Pancreas (tissue), 10 donors: ENCODE measurements at places on chromosomes 3 and 15. TPM values are rescaled to one million over a fixed set of nuclear protein-coding genes. Genes with fewer than 3 reads are reported as not detected.

The NME9 gene
- 0.79 TPM for total RNA-seq

The CYP11A1 gene
- 0.29 TPM for total RNA-seq

- H3K27me3 ChIP-seq = no peaks in the 10 kb centered on the region
- no peaks in the 10 kb centered on the region for H3K4me1 ChIP-seq
- H3K27ac ChIP-seq = no peak overlapping the region
- H3K36me3 ChIP-seq = no peaks in the 10 kb centered on the region
Measured at GRCh38 chr15:75076277-75076676, 52.9 kb downstream of the PPCDC start.

GRCh38 chr3:152728231-152728980 is 106.5 kb upstream of the P2RY1 start:
- DNase-seq = no peak
- no peak overlapping the region for H3K4me3 ChIP-seq
- no peaks in the 10 kb centered on the region for H3K4me1 ChIP-seq
- no peak overlapping the region for H3K27ac ChIP-seq
- H3K27me3 ChIP-seq = no peaks in the 10 kb centered on the region

GRCh38 chr3:169809230-169809795 is 3.4 kb upstream of the LRRIQ4 start:
- no peak overlapping the region for H3K27ac ChIP-seq
- DNase-seq = no peak
- no peaks in the 10 kb centered on the region for H3K27me3 ChIP-seq

The DAZL gene
- not detected for total RNA-seq

DNA sequence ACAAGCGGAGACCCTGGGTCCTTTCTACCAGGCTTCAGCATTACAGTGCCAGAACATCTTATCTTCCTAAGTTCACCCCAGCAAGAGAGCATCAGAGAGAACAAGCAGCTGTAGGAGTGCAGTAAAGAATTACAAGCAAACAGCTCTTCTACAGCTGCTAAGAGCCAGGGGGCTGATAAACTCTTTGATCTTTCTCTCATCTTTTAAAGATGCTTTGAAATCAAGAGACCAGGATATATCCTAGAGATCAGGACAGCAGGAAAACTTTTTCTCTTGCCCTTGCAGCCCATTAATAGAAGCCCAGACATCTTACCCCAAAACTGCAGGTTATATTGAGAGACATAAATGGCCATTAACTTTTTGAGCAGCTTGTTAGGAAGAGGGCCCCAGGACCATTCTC is 198.1 kb downstream of the RSL24D1 start:
- H3K4me1 ChIP-seq = no peaks in the 10 kb centered on the region
- no peaks in the 10 kb centered on the region for H3K27me3 ChIP-seq
- no peak overlapping the region for H3K27ac ChIP-seq
- H3K4me3 ChIP-seq = no peak overlapping the region

- H3K27me3 ChIP-seq = no peaks in the 10 kb centered on the region
- DNase-seq = no peak
- H3K4me3 ChIP-seq = no peak overlapping the region
- H3K27ac ChIP-seq = no peak overlapping the region
- H3K4me1 ChIP-seq = no peaks in the 10 kb centered on the region
Measured at GRCh38 chr3:71893702-71894479, 108.9 kb upstream of the PROK2 start.

GRCh38 chr15:61422773-61423172 is 193.7 kb upstream of the RORA start:
- H3K27ac ChIP-seq = no peak overlapping the region
- H3K27me3 ChIP-seq = no peaks in the 10 kb centered on the region
- H3K4me1 ChIP-seq = no peaks in the 10 kb centered on the region
- DNase-seq = no peak

DNA sequence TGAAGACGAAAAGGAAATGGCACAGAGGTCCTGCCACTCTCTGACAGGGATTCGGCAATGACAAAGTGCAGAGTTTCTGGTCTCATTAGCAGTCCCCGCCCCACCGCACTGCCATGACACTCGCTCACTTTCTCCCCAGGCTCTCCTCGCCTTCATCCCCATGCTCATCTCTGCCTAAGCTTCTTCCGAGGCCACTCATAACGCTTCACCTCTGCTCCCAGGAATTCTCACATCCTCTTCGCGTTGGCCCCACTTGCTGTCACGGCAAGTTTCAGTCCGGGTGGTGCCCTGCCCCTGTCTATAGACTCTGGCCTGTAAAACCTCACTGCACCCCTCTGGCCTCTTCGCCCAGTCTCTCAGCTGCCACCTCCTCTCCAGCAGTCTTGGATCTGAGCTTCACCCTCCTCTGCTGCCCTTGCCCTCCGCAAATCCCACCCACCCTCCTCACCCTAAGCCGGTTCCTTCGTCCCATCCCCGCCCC is 654 bp downstream of the RUBCN start:
- H3K4me1 ChIP-seq = no peaks in the 10 kb centered on the region
- peak; percentile 19 for DNase-seq
- peak overlapping the region; percentile 80 for H3K27ac ChIP-seq
- H3K36me3 ChIP-seq = no peaks in the 10 kb centered on the region

DNA sequence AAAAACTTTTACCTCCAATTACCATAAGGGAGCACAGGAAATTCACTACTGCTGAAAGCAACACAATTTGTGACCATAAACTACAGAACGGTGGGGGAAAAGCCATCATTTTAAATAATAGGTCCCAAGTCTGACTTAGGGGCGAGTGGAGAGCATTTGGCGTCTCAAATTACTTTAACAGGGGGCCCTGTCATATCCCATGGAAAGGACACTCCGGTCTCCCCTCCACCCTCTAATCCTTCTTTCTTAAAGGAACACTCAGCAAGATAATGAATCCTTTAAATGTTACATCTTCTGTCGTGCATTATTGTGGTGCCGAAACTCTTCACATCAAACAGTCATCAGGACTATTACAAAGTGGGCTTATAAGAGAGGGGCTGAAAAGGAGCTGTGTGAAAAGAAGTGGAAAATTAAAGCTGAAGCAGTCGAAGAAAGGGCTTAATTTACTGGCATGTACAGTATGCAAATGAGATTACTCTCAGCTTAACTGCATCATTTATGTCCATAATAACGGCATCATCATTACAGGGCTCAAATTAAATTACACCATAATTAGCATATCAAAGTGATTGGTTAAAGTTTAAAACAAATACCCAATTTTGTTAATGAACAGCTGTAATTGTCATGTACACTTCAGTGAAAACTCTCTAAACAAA is 342.2 kb downstream of the FOXP1 start:
- H3K4me3 ChIP-seq = no peak overlapping the region
- H3K4me1 ChIP-seq = peaks cover 28% of the 10 kb centered on the region
- no peak for DNase-seq
- no peaks in the 10 kb centered on the region for H3K27me3 ChIP-seq
- H3K36me3 ChIP-seq = no peaks in the 10 kb centered on the region

DNA sequence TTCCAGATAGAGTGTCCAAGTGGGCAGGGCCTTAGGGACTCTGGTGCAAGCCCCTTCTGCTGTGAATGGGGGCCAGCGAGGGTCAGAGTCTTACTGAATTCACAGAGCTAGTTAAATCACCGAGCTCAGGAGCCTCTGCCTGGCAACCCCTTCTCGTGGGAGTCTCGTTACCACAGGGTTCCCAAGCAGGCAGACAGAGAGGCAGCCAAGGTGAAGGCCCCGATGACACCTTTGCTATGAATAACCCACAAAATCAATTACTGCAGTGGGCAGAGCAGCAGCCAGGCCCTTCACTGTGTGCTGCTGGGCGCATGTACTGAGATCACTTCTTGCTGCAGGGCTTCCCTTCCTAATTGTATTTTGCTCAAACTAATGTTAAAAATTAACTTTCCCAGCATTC is 56.9 kb downstream of the SPSB4 start:
- no peak for DNase-seq
- H3K36me3 ChIP-seq = no peaks in the 10 kb centered on the region
- no peak overlapping the region for H3K27ac ChIP-seq
- H3K27me3 ChIP-seq = no peaks in the 10 kb centered on the region

DNA sequence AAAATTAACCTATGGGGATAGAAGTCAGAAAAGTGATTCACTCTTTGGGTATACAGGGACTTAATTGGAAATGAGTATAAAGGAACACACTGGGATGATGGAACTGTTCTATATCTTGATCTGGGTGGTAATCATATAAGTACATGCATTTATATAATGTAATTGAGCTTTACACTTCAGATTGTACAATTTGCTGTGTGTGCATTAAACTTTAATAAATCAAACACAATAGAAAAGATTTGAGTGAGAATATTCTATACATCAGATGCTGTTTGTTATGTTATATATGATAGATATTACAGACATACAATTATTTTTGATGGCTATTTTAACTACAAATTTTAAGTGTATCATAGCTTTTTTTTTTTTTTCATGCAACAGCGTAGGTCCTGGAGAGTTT is 860.2 kb upstream of the ARPP21 start:
- no peak overlapping the region for H3K27ac ChIP-seq
- H3K27me3 ChIP-seq = no peaks in the 10 kb centered on the region
- no peak for DNase-seq
- H3K4me3 ChIP-seq = no peak overlapping the region

DNA sequence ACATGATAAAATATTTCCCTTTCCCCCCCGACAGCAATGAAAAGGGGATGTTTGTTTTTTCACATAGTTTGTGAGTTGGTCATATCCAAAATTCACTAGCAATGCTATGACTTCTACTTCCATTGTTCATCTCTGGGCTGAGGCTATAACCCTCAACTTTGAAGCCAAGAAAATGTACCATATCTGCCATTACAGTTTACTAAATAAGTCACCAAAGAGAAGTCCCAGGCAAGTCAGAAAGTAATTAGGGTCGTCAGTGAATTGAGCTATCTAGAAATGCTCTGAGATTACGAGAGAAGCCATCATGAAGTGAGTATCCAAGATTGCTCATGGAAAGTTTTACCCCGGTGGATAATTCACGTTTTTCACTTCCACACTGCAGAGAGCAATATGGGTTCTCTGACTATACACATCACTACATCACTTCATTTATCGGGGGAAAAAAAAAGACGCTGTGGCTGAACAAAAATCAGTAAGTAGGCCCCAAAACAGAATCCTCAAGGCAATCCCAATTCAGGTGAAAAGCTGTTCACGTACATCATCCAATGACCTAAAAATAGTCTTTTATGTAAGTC is 1.4 kb downstream of the PEAK1 start:
- no peaks in the 10 kb centered on the region for H3K4me1 ChIP-seq
- no peak overlapping the region for H3K27ac ChIP-seq
- no peak for DNase-seq
- no peaks in the 10 kb centered on the region for H3K36me3 ChIP-seq
- no peaks in the 10 kb centered on the region for H3K27me3 ChIP-seq
- peak overlapping the region; percentile 77 for H3K4me3 ChIP-seq

GRCh38 chr3:30199096-30199759 is 407.2 kb upstream of the TGFBR2 start:
- no peaks in the 10 kb centered on the region for H3K4me1 ChIP-seq
- no peak overlapping the region for H3K27ac ChIP-seq
- DNase-seq = peak; percentile 56
- H3K4me3 ChIP-seq = no peak overlapping the region
- no peaks in the 10 kb centered on the region for H3K36me3 ChIP-seq

DNA sequence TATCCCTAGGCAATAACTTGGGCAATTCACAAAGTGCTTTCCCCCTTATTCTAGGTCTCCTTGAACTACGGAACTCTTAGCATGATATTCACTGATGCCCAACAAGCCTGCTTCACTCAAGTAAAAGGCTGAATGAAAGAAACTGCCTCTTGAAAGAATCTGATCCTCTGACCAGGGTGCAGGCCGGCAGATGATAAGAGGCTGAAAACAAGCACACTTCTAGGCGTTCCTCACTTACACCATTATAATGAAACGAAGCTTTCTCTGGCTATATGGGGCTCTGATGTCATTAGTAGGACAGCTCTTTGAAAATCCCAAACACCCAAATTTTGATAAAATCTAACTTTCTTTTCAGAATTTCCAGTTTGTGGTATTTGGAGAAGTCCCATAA is 28.4 kb downstream of the MAGI1 start:
- no peaks in the 10 kb centered on the region for H3K36me3 ChIP-seq
- H3K4me3 ChIP-seq = no peak overlapping the region
- no peaks in the 10 kb centered on the region for H3K27me3 ChIP-seq
- H3K27ac ChIP-seq = no peak overlapping the region
- H3K4me1 ChIP-seq = peaks cover 11% of the 10 kb centered on the region

- no peak for DNase-seq
- H3K36me3 ChIP-seq = peaks cover 22% of the 10 kb centered on the region
- no peaks in the 10 kb centered on the region for H3K4me1 ChIP-seq
- H3K27ac ChIP-seq = no peak overlapping the region
Measured at GRCh38 chr15:63065262-63066221, 23.0 kb downstream of the TPM1 start.

DNA sequence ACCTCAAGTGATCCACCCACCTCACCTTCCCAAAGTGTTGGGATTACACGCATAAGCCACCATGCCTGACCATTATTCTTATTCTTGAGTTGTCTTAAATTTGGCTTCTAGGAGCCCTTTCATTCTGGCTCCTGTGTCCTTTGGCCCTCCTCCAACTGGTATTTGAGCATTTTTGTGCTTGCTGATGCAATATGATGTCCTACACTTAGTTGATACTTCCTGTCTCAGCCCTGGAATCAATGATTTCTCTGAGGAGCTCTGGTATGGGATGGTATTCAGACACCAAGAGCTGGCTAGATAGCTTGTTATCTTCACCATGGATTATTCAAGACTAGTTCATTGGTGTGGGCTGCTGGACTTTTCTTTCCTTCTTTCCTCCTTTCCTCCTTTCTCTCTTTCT is 25.4 kb downstream of the ZNF621 start:
- no peaks in the 10 kb centered on the region for H3K27me3 ChIP-seq
- no peak overlapping the region for H3K27ac ChIP-seq
- H3K4me1 ChIP-seq = no peaks in the 10 kb centered on the region
- no peak overlapping the region for H3K4me3 ChIP-seq

The ULK4 gene
- 3.1 TPM for total RNA-seq

DNA sequence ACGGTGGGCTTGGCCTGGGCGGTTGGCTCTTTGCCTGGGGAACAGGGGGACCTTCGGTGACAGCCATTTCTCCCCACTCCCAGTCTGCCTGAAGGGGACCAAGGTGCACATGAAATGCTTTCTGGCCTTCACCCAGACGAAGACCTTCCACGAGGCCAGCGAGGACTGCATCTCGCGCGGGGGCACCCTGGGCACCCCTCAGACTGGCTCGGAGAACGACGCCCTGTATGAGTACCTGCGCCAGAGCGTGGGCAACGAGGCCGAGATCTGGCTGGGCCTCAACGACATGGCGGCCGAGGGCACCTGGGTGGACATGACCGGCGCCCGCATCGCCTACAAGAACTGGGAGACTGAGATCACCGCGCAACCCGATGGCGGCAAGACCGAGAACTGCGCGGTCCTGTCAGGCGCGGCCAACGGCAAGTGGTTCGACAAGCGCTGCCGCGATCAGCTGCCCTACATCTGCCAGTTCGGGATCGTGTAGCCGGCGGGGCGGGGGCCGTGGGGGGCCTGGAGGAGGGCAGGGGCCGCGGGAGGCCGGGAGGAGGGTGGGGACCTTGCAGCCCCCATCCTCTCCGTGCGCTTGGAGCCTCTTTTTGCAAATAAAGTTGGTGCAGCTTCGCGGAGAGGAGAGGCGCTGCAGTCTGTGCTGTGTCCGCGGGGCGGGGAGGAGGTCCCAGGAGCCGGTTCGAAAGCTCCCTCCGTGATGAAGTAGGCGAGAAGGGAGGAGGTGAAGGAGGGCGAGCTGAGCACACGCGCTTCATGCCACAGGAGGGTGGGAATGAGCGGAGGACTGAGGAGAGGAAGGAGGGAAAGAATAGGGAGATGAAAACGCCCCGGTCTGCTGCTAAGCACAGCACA is 9.6 kb downstream of the CLEC3B start:
- no peaks in the 10 kb centered on the region for H3K4me1 ChIP-seq
- no peaks in the 10 kb centered on the region for H3K36me3 ChIP-seq
